CD4-positive, alpha-beta memory T cell (primary cell): ENCODE measurements at places on chromosomes 4 and X.

- DNase-seq, result no peak
Observed at GRCh38 chr4:8050555-8051206, 107.9 kb downstream of the ABLIM2 start.

DNA sequence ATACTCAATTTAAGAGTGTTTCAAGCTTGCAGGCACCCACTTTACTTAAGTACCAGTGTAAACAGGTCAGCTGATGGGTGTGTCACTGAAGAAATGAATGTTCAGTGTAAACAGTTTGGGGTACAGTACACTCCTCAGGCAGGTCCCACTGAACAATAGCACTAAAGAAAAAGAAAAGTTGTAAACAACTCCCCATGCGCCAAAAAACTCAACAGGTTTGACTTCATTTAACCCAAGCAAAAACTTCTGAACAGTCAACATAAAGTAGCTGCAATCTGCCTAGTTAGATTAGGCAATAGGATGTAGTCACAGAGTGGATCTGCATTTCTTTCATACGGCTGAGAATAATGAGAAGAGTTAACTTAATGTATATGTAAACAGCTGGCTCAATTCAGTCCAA lies 93.2 kb downstream of the FAM13A start:
- peak; percentile 9 for DNase-seq

DNA sequence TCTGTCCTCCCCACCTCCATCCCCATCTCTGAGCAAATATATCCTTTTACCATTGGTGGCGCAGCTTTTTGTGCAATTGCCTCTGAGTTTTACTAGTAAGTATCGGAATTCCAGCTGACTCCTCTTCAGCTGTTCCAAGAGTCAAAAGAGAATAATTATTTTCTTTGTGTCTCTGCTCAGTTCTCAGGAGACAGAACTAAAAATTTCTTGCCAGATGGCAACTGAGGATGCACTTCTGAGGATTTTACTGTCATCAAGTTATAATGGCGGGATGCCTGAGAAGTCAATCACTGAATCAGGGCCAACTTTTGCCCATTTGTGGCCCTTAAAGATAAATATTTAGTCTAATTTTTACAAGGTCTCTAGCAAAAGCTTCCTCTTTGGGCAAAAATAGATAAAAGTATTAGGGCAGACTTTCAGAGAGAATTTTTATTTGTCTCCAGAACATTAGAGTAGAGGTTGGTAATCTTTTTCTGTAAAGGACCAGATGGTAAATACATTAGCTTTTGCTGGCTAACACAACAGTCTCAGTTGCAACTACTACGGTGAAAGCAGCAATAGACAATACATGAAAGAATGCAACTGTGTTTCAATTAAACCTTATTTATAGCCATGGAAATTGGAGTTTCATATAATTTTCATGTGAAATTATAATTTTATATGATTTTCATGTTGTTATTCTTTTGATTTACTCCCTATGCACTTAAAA lies 15.6 kb upstream of the ADGRA3 start:
- no peak for DNase-seq

- DNase-seq, result no peak
Observed at GRCh38 chrX:44898411-44899221, 25.6 kb downstream of the KDM6A start.

- DNase-seq, result no peak
Observed at GRCh38 chr4:75919920-75920319, 17.7 kb upstream of the PPEF2 start.

DNA sequence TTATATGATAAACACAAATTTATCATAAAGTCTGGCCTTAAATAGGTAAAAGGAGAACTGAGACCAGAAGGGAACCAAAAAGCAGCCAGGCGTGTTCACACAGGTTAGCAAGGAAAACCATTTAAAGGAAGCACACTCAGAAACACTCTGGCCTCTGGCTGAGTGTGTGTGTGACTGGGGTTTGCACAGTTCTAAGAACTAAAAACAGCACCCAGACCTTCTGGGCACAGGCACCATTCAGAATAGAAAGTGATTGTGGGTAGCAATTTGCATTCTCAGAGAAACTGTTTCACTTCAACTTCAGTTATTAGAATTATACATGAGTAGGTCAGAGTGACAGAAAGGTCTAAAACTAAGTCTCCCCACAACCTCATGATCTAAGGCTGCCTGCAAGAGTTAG lies 10.0 kb downstream of the GPR82 start:
- DNase-seq, result no peak

GRCh38 chrX:13000301-13000811 lies 25.4 kb downstream of the TMSB4X start:
- DNase-seq, result peak; percentile 61

- no peak for DNase-seq
Observed at GRCh38 chr4:36303426-36304137, 22.2 kb downstream of the DTHD1 start.

GRCh38 chr4:5812506-5813229 lies 80.2 kb downstream of the CRMP1 start:
- no peak for DNase-seq

DNA sequence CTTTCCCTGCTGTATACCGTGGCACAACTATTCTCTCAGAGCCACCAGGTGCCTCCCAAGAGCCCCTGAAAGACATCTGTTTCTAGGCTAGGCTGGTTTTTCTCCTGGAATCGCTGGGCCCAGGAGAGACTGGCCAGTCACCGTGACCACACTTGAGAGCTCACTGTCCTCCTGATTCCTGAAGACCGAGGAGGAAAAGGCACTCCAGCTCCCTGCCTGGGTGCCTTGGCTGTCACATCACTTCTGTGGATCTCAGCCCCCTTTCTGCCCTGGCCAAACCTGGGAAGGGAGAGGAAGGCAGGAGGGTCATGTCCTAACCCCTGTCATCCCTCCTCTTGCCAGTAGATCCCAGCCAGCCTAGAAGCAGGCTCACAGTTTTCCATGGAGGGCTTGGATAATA lies 54.7 kb upstream of the LAS1L start:
- DNase-seq, result no peak

DNA sequence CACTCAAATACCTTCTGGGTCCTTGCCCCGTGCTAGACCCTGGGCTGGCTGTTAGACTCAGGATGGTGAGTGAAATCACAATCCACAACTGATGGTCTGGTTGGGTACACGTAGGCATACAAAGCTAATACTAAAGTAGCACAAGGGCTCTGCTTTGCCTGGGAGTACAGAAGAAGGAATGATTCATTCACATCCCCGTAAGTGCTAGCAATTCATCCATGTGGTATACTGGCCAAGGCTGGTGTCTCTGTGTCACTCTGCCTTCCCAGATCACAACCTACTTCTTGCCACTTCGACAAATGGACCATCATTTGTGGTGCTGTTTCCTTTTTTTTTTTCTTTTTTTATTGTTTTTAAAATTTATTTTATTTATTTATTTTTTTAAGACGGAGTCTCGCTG lies 19.7 kb upstream of the RBM47 start:
- no peak for DNase-seq

GRCh38 chr4:134401798-134402197 lies 200.2 kb upstream of the PABPC4L start:
- no peak for DNase-seq

GRCh38 chr4:56680266-56680665 lies 830 bp downstream of the HOPX start:
- no peak for DNase-seq

DNA sequence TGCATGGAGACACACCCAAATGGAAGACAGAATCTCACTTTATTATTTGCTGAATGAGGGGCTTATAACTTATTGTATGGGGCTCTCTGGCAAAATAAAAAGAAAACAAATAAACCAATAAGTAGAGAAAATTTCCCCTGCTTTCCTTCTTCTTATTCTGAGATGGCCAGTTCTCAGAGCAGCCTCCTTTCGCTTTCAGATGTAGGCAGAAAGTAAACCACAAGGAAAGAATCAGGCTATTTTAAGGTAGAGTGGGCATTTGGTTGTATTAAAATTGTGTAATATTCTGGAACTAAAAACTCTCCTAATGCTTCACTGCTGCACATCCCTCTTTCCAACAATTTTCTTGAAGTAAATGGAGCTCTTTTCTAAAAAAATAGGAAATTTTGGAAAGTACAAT lies 241.8 kb downstream of the GALNTL6 start:
- DNase-seq, result no peak

DNA sequence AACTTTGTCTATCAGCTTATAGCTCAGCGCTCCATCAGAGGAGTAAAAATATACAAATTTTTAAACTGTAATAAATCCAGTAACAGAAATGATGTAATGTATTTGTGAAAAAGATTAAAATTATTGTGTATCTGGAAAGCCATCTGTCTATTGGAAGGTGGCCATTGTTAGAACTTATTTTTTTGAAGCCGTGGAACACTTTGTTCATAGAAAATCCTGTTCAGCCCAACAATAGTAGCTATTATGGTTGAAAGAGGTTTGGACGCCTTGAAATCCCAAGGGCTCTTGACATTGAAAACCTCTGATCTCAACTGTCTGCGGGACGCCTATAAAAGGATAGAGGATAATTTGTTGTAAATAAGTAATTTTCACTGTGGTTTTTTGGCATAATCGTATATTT lies 98.3 kb downstream of the RAPGEF2 start:
- DNase-seq, result no peak

- no peak for DNase-seq
Observed at GRCh38 chr4:90572996-90573395, 445.8 kb downstream of the CCSER1 start.

DNA sequence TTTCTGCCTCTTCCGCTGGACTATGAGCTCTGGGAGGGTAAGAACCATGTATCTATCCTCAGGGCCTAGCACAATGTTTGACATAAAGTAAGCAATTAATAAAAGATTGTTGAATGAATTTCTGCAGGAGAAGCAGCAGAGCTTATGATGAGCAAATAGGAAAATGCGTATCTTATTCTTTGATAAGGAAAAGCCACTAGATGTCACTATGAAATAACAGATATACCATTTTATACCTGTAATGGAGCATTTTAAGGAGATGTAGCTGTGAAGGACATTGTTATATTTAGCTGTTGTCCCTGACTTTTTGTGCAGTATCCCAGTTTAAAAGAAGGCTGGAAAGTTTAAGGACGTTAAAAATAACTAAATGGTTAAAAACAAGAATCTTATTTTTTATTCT lies 147.2 kb upstream of the MBNL3 start:
- no peak for DNase-seq

DNA sequence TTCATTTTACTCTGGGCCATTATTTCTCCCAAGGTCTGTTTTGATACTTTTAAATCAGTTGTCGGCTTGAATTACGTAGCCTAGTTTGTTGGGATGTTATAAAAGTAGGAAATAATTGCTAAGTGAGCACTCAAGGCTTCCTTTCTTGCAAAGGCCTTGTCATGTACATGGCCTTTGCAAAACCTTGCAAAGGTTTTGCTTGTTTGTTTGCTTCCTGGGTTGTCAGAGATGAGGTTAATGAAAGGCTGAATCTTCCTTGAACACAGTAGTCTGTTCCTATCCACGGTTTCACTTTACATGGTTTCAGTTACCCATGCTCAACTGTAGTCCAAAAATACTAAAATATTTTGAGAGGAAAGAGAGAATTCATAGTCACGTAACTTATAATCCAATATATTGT lies 113.5 kb downstream of the NAA11 start:
- DNase-seq, result no peak

GRCh38 chrX:100973411-100973810 lies 3.9 kb downstream of the ARL13A start:
- no peak for DNase-seq

- peak; percentile 36 for DNase-seq
Observed at GRCh38 chrX:154412468-154412867, 1.1 kb downstream of the TAFAZZIN start.

GRCh38 chr4:153546280-153546679 lies 80.1 kb downstream of the TMEM131L start:
- DNase-seq, result no peak

DNA sequence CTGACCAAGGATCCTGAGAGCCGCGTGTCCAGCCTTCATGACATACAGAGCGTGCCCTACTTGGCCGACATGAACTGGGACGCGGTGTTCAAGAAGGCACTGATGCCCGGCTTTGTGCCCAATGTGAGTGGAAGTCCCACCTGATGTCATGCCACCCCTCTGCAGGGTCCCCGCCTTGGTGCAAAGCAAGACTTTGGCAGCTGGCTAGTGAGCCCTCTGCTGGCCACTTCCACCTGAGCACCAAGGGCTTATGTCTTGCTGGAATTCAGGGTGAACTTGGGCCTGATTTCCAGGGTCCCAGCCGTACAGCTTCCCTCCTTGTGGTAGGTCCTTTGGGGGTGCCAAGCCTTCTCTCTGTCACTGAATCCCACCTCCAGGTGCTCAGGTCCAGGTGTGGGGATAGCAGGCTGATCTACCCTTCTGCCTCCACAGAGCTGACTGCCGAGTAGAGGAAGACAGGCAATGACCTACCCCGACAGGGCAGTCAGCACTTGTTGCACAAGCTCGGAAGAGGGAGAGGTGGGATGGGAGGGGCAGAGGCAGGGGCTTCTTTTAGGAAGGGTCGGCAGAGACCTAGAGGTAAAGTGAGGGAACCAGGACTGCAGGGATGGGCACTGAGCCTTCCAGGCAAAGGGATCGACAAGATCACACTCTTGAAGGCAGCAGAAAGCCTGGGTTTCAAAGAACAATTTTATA lies 248.1 kb downstream of the EVC2 start:
- DNase-seq, result no peak

DNA sequence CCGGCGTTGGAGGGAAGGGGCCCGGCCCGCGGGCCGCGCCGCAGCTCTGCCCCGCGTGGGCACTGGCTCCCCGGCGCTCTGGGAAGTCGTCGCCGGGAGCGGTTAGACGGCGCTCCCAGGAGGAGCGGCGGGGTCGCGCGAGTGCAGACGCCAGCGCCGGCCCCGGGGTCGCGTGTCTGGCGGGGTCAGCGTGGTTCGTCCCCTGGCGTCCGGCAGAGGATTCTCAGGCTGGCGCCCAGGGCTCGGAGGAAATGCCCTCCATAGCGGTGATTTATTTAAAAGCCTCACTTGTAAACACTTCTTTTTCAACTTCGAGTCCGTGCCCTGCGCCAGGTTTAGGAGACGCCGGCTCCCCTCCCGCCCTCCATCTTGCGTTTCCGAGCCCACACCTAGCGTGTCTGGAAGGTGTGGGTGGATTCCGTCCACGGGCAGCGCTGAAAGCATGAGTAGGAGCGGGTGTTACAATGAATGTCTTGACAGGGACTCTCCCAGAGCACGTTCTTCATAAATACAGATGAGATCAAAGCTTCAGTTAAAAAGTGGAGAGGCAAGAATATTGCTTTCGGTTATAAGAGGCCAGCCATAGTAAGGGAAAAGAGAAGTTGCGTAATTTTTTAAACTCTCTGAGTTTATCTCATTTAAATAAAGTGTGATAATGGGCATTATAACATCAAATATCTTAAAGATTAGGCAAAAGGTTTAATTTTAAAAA lies 692 bp downstream of the FAM241A start:
- peak; percentile 66 for DNase-seq

- no peak for DNase-seq
Observed at GRCh38 chrX:112816908-112817307, 23.7 kb downstream of the AMOT start.

DNA sequence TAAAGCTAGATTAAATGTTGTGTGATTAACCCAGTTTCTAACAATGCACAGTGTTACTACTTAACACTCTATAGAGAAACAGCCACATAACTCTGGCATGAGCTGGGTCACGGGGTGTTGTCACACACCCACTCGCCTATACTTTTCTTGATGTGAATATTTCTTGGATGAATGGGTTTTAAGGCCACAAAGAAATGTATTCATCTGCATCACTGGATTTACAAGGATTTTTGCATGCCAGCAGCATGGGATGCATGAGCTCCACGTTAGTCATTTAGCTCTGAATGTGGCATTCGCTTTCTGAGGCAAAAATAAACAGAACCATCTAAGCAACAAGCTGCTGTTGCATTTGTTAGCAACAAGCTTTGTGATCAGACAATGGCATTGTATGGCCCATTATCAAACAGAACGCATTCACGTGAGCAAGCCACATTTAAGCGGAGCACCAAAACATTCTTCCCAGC lies 89.7 kb downstream of the LRP2BP start:
- DNase-seq, result no peak
